ENCODE measurements at places on chromosomes 16 and 17.

GRCh38 chr17:28372945-28373274 is 1.4 kb downstream of the SARM1 start:
- no peak for DNase-seq

DNA sequence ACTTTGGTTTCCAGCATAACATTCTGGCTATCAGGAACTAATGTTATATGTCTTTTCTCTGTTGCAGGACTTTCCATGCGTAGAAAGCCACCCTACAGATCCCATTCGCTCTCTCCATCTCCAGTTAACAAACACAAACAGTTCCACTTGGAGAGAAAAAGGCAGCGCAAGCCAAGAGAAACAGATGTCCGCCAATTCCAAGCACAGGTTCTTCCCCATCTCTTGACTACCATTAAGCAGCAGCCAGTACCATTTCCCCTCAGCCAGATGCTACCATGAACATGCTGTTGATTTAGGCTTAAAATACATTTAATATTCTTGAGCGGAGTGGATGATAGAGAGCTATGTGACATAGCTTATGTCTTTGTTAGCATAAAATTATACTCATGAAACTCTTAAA is 22.4 kb downstream of the CEP95 start:
- DNase-seq = no peak

GRCh38 chr16:82184213-82184612 is 14.2 kb upstream of the MPHOSPH6 start:
- DNase-seq = no peak

- DNase-seq = no peak
Measured at GRCh38 chr17:57485916-57486881, 229.9 kb downstream of the MSI2 start.

- no peak for DNase-seq
Measured at GRCh38 chr16:55502801-55503366, 6.0 kb upstream of the LPCAT2 start.

GRCh38 chr16:75081179-75081859 is 35.3 kb downstream of the LDHD start:
- DNase-seq = no peak

GRCh38 chr17:34892461-34893249 is 68.6 kb downstream of the CCT6B start:
- peak; percentile 13 for DNase-seq

DNA sequence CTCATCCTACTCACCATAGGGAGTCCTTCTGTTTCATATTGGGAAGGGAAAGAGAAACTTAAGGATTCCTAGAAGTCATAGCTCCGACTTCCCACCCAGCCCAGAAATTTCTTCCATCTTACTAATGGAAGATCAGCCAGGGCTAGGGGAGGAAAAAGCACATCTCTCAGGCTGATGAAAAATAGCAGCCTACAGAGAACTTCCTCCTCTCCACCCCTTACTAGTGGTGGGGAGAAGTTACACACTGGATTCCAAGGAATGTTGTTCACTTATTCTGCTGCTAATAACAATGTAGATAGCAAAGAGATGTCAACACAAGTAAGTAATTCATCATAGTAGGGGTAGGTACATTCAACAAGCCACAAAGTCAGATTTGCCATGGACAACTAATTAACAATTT is 94.4 kb downstream of the SPACA3 start:
- DNase-seq = no peak

DNA sequence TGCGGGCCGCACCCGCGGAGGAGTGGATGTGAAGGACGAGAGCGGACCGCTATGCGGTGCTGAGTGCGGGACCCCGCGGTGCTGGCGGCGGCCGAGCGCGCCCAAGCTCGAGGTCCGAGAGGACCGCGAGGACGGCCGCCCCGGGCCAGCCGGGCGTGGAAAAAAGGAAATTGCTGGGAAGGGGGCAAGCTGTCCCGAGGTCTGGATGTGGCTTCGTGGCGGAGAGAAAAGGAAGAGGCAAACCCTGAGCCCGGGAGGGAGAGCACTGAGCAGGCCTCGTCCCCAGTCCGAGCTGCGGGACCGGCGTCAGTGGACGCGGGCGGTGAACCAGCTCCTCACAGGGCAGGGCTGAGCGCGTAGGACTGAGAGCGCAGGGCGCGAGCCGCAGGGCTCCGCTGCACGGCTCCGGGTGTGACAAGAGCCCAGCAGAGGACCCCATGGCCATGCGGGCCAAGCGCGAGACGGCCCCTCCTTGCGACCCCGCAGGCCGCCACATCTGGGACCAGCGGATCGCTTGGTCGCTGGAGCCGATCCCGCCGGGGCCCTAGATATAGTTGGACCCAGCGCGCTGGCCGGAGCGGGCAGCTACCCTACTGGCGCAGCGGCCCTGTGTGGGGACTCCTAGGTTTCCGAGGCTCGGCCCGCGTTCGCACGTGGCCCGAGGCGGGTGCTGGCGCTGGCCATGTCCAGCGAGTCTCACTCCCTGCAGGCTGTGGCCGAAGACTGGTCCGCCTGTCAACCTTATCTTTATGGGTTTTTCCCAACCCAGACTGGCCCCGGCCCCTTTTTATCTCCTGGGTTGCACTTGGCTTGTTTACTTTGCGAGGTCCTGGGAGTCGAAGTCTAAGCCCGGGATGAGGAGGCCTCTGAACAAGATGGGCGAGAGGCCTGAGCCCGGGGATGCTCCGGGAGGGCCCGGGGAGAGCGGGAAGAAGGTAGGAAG is 2.4 kb downstream of the TBX4 start:
- no peak for DNase-seq

- no peak for DNase-seq
Measured at GRCh38 chr16:9372934-9373890, 281.8 kb downstream of the HAPSTR1 start.

GRCh38 chr17:82977606-82978005 is 101.8 kb upstream of the METRNL start:
- no peak for DNase-seq
